ENCODE measurements at places on chromosomes 1 and 21.
A peak's percentile ranks its signal among the peaks of the same experiment; 100 is the strongest.

DNA sequence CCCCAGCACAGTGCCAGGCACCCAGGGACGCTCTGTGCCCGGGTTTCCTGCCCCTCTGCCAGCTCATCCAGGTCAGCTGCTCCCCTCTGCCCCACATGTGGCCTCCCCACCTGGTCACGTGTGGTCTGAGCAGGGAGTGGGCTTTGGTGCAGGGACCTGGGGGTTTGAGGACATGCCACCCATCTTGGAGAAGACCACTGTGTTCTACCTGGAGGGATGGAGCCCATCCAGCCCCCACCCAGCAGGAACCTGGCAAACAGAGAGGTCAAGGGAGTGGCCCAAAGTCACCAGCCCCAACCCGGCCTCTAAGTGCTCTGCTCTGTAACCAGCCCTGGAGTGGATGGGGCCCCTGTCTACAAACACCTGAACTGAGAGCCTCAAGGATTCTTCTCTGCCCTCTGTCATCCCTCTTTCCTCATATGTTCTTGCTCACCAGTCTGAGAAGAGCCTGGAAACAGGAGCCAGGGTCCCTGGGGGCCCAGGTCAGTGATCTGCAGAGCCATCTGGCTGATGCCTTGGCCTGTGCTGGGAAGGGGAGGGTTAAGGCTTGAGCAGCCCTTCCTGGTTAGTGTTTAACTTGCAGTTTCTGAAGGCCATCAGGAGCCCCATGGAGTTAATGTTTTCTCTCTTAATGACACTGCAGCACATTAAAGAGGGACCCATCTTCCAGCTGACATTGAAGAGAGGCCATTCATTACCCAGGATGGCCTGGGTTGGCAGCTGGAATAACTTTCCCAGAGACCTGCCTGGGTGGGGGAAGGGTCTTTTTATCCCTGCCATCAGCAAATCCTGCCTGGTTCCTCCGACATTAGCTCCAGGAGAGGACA lies 235.4 kb downstream of the PTPRU start:
- DNase-seq: peak; percentile 10

DNA sequence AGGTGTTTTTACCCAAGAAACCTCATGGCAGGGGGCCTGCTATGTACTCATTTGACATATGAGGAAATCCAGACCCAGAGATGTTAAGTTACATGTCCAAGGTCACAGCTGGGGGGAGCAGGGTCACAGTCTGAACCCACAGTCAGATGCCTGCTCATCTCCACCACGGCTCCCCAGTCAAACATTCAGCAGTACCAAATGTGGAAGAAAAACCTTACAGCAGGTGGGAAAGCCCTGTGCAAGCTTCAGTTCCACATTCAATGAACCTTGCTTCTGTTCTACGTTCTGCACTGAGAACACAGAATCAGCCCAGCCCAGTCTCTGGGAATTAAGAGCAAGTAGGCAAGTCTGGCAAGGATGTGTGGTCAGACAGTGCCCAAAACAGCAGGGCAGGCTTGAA lies 35.2 kb downstream of the LRP8 start:
- DNase-seq: no peak

DNA sequence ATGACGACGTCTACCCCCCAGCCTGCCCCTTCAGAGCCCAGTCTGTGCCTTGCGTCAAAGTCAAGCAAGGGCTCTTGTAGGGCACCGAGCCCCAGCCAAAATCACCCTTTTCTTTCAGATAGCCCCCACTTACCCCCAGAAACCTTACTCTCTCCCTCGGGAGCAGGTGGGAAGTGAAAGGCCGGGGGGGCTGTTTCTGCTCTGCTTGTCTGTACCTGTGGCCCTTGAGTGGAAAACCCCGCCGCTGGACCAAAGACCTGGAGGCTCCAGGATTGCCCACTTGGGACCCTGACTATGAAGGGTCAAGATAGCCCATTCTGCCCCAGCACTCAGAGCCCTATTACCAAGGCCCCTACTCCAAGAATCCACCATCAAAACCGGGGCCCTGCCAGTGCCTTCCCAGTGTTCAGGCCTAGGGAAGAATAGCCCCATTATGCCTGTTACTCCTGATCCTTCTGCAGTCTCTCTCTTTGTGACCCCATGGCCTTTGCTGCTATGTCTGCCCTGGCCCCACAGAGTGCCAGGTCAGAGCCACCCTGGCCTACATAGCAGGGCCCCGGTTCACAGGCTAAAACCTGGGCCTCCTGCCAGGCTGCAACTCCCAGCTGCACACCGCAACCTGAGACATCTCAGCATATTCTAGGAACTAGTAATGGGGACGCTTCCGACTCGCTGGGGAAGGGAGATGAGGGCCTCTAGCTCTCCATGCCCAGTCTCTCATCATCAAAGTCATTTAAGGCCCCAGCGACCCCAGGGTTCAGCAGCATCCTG lies 22.2 kb upstream of the HPDL start:
- DNase-seq: peak; percentile 44

DNA sequence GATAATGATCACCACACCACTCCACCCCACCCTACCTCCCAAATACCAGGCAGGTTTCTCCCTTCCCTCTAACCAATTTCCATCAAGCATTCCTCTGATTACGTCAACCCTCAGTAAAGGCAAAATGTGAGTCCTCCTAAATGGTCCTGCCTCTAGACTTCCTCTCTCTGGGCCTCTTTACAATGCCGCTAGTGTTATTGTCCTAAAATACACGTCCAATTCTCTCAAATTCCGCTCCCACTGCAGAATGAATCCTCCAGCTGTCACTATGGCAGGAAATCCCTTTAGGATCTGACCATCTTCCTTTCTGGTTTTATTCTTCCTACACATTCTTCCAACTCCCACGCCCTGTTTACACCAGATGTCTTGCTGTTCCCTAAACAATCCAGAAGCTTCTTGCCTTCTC lies 68.7 kb downstream of the DEGS1 start:
- no peak for DNase-seq

- no peak for DNase-seq
Measured at GRCh38 chr1:46675549-46676314, 4.1 kb downstream of the TEX38 start.

- DNase-seq: no peak
Measured at GRCh38 chr1:2980073-2980791, 41.0 kb upstream of the ACTRT2 start.

DNA sequence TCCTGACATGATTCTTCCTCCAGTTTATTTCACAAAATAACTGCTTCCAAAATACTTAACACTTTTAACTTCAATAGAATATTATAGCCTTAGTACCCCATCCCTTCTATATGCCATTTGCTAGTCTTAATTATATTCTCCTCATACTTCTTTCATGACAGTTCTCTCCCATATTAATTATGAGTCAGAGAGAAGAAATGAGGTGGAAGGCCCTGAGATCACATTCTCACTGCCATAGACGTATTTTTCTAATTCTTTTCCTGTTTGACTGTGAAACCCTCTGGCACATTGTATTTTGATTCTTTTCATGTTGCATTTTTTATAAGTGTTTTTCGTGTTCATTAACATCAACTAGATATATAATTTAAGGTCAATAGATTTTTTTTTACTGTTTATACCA lies 88.4 kb downstream of the GTF2B start:
- DNase-seq: no peak

GRCh38 chr1:16048573-16049189 lies 5.1 kb downstream of the CLCNKB start:
- DNase-seq: peak; percentile 71

DNA sequence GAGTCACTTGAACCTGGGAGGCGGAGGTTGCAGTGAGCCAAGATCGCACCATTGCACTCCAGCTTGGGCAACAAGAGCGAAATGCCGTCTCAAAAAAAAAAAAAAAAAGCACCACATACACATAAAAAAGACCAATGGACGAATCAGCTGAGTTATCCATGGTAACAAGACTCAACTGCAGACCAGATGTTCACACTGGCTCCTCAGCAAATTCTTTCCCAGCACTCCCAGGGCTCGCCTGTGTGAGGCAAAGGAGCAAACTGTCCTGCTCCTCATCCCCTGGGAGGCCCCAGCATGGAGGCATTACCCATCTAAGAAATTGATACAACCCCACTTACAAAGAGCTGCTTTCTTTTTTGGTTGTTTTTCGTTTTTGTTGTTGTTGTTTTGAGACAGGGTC lies 3.1 kb downstream of the TMEM234 start:
- DNase-seq: no peak

DNA sequence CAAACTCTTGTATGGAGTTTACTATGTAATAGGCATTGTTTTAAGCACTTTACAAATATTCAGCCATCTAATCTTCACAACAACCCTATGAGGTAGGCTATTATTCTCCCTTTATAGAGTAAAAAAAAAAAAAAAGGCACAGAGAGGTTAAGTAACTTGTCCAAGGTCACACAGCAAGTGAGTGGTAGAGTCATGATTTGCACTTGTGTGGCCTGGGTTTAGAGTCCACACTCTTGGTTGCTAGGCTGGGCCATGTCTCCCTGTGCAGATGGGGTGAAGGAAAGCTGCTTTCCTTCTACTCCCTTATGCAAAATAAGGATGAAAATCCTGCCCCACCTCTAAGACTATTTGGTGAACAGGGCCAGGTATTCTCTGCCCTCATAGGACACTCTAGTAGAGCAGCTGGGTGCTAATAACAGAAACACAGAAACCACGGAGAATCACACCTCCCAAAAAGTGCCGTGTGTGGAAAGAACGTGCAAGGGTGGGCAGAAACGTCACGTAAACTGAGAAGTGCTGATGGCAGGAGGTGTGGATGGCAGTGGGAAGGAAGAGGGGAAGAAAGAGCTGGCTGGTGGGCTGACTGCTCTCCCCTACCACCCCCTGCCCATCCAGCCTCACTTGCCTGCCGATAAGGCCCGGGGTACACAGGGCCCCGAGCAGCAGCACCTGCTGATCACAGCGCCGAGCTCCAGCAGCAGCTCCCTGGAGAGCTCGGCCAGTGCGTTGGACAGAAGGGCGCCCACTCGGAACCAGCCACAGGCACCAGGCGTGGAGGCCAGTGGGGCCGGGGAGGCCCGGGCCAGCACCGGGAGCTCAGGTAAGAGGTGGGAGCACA lies 28.3 kb upstream of the VPS13D start:
- peak; percentile 58 for DNase-seq

DNA sequence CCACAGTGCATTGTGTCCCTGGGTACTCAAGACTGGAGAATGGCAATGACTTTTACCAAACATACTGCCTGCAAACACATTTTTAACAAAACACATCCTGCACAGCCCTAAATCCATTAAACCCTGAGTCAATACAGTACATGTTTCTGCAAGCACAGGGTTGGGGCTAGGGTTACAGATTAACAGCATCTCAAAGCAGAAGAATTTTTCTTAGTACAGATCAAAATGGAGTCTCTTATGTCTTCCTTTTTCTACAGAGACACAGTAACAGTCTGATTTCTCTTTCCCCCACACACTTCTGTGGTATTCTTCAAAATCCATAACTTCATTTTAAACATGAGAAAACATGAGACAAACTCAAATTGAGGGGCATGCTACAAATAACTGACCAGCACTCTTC lies 13.9 kb downstream of the BMP8A start:
- no peak for DNase-seq

GRCh38 chr1:107149946-107150345 lies 9.1 kb downstream of the NTNG1 start:
- DNase-seq: no peak

GRCh38 chr1:205072286-205072685 lies 12.0 kb downstream of the TMEM81 start:
- no peak for DNase-seq

All from stimulated activated CD8-positive, alpha-beta memory T cell treated with anti-CD3 and anti-CD28 coated beads, Interleukin-4, amount 100 ng/mL, for 48 hours (primary cell).